ENCODE measurements at places on chromosomes 13 and 19.

GRCh38 chr13:76812206-76812897 lies 73.9 kb downstream of the KCTD12 start:
- DNase-seq: peak; percentile 98

DNA sequence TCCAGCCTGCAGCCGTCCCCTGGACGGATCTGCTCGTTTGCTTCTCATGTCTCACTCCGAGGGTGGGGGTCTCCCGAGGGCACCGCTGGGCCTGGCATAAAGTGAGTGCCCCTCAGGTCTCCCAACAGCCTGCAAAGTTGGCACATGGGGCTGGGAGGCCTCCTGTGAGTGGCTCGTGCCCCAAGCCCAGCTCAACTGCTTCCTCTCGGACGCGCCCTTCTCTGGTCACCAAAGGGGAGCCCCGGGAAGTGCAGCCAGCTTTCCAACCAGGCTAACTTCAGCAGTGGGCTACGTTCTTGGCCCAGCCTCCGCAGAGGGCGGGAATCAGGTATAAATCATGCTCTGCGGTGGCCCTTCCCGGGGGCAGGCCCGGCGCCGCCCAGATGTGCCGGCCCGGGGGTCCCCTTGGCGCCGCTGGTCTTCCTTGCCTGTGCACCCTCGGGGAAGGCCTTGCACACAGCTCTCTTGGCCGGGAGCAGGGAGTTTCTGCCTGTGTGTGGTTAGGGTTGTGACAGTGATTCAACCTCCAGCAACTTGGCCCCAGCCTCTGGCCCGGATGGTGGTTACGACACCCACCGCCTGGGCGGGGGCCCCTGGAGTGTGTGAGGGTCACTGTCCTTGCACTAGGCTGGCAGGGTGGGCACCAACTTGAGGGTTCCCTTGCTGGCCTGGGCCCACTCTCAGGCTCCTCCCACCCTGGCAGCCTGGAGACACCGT lies 20.7 kb downstream of the CEBPG start:
- DNase-seq: no peak

GRCh38 chr19:13493516-13494310 lies 12.6 kb downstream of the CACNA1A start:
- no peak for DNase-seq

GRCh38 chr13:88369866-88370265 lies 698.7 kb downstream of the SLITRK5 start:
- DNase-seq: no peak

- DNase-seq: no peak
Observed at GRCh38 chr13:109100705-109101304, 471.4 kb downstream of the MYO16 start.

DNA sequence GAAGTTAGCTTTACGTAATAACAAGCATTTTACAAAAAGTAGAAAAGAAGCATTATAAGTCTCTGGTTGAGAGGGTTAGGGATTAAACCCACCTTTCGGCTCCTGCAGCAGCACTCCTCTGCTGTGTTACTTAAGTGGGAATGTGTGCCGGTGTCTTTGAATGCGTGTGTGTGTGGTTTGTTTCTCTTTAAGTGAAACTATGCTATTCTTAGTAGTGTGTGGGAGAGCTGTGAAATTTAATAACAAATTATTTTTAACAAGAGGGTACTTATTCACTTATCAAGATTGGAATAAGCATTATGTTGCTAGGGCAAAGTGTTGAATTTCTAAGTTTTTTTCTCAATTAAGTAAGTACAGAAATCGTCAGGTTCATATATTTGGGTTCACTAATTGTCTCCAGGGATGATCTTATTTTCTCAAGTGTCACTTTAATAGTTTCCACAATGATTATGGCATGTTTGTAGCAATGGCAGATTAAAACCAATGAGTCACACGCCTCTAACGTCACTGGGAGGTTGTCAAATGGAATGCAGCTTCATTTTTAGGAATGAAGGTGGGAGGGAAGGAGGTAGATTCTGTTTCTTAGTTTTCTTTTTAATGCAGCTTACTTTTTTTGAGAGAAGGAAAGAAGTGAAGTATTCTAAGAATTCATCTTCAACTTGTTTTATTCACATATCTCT lies 151.3 kb downstream of the LMO7 start:
- DNase-seq: no peak

DNA sequence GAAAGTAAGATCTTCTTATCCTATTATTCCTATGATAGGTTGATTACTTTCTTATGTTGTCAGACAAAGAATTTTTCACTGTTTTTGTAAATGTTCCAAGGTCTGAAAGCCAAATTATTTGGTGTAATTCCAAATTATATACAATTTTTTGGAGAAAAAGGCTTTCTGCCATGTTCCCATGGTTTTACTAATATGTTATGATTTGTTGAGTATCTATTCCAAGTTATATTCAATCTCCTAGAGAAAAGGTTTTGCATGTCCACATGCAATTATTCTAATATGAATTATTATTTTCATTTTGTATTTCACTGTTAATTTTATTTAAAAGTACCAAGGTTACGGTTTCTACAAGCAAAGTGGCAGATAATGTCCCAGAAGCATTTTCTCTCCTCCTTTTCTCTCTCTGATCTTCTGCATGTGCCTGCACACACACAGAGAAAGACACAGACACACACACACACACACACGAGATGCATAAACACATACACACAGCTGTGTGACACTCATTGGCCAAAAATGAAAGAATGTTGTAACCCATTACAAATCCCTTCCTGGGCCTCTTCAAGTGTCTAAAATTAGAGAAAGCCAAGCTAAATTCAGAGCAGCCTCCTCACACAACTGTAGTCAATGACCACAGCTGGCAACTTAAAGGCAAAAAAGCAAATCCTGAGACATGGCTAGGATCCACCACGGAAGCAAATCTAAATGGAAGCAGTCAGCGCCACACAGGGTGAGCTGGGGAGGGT lies 621.0 kb downstream of the EFNB2 start:
- DNase-seq: peak; percentile 88

DNA sequence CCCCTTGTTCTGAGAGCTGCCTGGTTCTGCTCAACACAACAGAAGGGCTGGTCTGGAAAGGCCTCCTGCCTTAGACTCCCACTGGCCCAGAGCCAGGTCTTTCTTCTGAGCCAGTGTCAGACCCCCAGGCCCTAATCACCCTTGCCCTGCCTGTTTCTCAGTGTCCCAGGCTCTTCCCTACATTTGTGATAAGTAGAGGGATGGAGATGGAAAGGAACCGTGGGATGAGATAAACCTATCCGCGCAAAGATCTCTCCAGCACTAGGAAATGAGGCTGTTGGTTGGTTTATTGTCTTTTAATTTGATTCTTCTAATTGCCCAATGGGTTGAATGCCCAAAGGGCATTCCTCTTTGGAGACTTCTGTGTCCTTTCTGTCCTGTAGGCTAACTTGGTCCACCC lies 470.0 kb downstream of the TSHZ3 start:
- no peak for DNase-seq

DNA sequence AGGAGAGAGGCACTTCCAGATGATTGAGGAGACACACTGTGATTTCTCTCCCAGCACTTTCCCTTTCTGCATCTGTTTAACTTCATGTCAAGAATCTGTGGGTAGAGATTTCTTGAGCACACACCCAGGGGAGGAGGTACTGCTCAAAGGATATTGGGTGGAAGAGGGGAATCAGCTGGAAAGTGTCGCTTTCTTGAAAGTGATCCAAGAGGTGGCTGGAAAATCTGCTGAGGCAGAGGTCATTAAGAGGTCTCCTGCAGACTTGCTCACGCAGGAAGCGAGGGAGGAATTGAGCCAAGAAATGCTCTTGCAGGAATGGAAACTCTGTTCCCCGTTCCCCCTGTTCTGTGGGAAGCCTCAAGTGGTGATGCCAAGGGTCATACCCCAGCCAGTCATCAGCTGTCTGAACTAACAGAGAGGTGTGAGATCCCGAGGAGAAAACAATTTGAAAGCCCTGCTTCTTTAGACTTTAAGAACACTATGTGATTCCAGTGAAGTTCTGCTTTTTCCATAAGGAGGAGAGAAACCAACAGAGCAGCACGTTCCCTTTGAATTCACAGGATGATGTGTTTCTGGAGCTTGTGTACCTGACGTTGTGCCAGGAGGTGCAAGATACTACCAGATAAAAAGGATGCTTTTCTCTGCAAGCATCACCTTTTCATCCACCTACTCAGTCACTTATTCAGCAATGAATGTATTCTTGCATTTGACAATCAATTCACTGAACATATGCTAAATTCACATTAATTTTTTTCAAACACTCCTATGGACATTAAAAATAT lies 163.4 kb upstream of the GPR12 start:
- no peak for DNase-seq

DNA sequence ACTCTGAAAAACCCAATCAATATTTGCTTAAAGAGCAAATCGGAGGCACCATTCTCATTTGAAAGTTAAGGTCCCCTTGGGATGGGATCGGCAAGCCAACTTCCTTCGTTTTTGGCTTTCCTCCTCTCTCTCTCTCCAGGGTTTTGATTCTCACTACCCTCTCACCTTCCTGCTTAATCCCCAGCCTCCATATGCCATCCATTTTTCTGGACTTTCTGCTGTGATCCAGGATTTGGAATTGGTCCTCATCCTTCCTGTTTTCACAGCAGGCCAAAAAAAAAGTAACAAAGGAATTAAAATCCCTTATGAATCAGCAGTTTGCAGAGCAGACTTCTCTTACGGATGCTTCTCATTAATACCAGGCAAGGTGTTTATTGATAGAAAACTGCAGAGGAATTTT lies 283.1 kb upstream of the TMTC4 start:
- no peak for DNase-seq

DNA sequence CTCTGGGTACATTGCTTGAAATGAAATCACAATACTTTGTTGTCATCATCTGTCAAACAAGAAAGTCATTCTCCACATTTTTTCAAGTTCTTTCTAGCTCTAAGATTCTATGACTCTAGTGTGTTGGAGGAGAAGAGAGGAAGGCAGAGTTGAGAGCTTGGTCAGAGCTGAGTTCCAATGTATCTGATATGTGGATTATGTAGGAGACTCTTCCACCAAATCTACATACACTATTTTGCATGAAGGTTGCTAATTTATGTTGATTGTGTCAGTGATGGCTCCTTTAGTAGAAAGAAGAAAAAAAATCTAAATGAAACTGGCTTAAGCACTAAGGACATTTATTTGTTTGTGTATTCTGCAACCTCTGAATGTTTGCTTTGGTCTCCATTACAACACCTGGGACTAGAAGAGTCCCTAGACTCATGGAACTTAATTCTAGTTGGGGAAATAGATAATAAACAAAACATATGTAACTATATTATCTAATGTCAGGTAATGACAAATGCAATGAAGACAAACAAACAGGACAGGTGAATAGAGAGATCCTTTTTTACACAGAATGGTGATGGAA lies 691.9 kb downstream of the UQCRFS1 start:
- DNase-seq: no peak

DNA sequence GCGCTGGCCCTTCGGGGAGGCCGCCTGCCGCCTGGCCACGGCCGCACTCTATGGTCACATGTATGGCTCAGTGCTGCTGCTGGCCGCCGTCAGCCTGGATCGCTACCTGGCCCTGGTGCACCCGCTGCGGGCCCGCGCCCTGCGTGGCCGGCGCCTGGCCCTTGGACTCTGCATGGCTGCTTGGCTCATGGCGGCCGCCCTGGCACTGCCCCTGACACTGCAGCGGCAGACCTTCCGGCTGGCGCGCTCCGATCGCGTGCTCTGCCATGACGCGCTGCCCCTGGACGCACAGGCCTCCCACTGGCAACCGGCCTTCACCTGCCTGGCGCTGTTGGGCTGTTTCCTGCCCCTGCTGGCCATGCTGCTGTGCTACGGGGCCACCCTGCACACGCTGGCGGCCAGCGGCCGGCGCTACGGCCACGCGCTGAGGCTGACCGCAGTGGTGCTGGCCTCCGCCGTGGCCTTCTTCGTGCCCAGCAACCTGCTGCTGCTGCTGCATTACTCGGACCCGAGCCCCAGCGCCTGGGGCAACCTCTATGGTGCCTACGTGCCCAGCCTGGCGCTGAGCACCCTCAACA lies 1.2 kb downstream of the F2RL3 start:
- no peak for DNase-seq

GRCh38 chr13:93881411-93881810 lies 598.1 kb downstream of the DCT start:
- DNase-seq: no peak

DNA sequence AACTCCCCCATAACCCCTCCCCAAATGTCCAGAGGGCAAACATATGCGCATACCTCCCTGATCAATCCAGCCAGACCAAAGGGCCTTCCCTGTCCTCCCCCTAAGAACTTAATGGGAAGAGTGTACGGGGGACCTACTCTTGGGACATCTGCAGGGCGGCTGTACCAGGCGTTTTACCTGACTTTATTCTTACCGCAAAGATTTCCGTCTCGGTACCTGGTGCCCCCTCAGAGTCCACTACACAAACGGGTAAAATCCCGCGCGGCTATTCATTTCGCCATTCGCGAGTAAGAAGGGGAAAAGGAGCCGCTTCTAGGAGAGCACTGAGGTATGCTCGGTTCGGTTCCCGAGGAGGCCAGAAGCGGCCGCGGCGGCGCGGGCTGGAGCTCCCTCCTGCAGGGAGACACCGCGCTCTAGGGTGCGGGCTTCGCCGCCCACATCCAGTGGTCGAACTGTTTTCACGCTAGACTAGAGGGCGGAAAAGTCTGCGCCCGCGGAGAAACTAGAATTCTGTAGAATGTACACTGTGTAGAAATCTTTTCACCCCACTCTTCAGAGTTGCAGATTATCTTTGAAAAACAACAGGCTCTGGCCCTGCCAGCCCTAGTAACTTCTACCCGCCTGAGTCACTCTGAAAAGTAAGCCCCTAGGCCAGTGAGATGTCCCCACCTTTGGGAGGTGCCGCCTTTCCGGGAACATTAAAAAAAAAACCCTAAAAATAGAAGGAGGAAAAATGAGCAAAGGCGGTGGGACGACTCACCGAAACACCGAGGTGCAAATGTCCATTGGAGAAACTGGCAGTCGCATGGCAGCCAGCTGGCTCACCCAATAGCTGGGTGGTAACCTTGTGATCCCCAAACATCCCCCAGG lies 3.8 kb upstream of the TSHZ3 start:
- DNase-seq: no peak

Measured in skin of body (tissue), 3 donors.